Breast epithelium (tissue), 4 donors: ENCODE measurements at places on chromosomes 13 and 19. TPM values are rescaled to one million over a fixed set of nuclear protein-coding genes. Genes with fewer than 3 reads are reported as not detected.

DNA sequence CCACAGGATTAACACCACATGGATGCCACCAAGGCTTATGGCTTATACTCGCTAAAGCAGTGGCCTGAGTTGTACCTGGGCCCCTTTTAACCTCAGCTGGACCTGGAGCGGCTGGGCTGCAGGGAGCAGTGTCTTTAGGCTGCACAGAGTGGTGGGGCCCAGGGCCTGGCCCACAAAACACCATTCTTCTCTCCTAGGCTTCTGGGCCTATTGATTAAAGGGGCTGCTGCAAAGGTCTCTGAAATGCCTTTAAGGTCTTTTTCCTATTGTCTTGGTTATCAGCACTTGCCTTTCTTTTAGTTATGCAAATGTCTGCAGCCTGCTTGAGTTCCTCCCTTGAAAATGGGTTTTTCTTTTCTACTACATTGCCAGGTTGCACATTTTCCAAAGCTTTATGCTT, 973.9 kb upstream of the PRR20A start:
- DNase-seq, result no peak

DNA sequence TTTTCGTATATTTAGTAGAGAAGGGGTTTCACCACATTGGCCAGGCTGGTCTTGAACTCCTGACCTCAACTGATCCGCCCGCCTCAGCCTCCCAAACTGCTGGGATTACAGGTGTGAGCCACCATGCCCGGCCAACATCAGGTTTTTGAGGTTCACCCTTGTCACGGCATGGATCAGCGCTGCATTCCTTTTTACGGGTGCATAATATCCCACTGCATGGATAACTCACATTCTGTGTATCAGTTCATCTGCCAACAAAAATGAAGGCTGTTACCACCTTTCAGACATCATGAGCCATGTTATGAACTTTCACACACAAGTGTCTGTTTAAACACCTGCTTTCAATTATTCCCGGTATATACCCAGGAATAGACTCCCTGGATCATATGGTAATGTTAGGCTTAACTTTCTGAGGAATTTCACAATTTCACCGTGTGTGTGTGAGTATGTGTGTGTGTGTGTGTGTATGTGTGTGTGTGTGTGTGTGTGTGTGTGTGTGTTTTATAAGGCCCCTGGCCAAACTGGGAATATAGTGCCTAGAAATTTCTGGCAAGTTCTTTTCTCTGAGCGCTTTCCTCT, 52.2 kb downstream of the AP1M1 start:
- no peak for DNase-seq

ZNF99 gene
- 0.16 TPM for total RNA-seq

FCAR gene
- 1.3 TPM for total RNA-seq

DNA sequence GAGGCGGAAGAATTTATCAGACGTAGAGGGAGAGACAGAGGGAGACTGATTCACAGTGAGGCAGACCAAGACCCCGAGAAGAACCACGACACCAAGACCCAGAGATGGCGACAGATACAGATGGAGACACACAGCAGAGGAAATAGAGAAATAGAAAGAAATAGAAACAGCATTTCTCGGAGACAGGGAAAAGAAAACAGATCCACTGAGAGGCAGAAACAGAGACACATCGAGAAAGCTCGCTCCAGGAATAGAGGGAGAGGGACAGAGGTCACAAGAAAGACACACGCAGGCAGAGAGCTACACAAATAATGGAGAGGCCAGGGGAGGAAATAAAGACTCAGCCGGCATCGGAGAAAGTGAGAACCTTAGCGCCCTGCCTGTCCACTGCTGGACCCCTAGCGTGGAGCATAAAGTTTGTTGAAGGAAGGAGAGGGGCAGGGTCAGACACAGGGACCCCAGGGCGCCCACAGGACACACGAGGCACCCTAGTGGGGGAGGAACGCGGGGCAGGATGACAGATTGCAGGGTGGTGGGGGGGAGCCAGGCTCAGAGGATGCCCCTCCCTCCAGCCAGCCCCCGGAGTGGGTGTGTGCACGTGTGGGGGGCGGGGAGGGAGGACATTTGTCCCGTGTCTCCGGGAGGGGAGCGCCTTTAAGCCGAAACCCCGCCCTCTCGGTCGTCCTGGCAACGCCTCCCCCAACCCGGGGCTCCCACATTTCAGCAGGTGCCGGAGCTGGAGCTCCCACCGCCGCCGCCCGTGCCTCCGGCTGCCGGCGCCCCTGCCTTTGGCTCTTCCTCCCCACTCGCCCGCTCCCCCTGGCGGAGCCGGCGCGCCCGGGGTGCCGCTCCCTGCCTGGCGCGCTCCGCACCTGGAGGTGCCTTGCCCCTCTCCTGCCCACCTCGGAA, at the start of gene PRKCG:
PRKCG (plus strand) TSS at position 716 of the 909 bp plus-strand sequence. CDS start 298 bp downstream, outside the sequence.
- DNase-seq, result no peak

ZNF541 gene
- 0.15 TPM for total RNA-seq

MEIOSIN gene
- total RNA-seq, result not detected

DNA sequence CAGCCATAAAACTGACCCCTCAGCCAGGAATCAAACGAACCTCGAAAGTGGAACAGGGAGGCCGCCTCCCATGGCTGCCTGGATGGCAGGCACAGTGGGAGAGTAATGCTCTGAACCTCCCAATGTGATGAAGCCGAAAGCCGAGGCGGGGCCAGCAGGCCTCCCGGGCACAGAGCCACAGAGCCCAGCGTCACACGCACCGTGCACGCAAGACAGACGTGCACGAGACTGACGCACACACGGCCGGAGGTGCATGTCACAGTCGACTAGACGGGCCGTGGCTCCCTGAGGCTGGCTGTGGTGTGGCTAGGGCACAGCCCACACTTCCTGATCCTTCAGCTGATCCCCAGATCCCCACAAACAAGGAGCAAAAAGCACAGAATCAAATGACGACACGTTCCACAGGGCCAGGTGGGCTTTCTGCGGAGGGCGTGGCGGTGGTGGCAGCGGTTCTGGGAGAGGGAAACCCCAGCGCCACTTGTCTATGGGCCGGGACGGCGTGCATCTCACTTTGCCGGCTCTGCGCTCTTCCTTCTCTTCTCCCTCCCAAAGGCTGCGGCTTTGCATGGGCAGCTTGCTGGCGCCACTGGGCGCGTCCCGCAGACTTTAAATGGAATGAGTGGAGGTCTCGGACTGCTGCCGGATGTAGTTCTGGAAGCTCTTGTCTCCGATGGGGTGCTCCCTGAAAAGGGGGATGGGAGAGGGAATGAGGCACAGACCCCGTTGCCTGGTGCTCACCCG, 5.0 kb upstream of the C13orf46 start:
- DNase-seq, result no peak

DNA sequence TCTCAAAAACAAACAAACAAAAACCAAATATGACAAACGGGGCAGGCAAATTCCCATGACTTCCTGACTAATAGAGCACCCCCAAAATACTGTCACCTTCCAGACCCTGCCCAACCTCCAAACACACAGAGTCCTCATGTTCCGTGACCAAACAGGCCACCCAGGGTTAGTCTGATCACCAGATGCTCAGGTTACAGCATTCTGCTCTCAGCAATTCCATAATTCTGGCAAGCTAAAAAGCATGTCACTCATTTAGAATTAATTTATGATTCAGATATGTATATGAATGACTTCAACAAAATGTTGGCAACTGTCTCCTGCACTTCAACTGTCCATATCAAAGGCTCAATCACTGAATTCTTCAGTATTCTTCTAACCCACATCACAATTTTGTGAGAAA, 52.4 kb downstream of the ZIC5 start:
- no peak for DNase-seq

- DNase-seq, result no peak
Observed at GRCh38 chr19:22832031-22832762, at the start of gene ZNF723. Gene ZNF723 (plus strand): TSS chr19:22832291. CDS start chr19:22832380, 89 bp downstream.

ZNF607 gene
- total RNA-seq, result 5.6 TPM

ZNF587B gene
- 25.2 TPM for total RNA-seq

DNA sequence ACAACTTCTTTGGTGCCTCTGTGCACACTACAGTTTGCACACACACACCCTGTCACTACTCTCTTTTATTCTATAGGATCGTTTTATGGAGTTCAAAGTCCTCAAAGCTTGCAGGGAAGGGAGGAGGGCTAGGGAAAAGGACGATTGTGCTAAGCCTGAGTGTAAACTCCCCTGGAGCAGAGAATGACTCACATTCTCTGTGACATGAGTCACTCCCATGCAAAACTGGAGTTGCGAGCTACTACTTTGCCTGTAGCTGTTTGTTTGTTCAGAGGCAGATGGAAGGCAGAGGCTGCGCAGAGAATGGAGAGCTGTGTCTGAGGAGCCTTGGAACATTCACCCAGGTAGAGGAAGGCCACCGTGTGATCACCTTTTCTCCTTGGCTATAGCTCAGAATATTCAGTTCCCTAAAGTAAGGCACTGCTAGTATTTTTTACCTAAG, 80.5 kb upstream of the MBNL2 start:
- peak; percentile 61 for DNase-seq

- DNase-seq, result peak; percentile 61
Observed at GRCh38 chr19:11881151-11881800, 6.3 kb upstream of the ZNF69 start.

DNA sequence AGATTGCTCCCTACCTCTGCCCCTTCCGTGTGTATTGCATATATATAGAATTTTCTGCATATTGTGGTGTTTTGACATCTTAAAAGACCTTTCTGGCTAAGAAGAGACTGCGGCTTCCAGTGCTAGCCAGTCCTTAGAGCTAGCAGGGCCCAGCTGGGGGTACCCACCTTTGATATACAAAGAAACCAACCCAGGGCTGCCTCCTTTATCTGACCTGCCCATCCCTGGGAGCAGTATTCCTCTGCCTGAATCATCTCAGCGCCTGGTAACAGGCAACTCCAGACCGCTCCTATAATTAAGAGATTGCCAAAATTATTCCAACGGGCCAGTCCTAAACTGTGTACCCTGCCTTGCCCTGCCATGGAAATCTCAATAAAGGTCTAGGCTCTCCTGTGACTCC, 186.3 kb upstream of the RNF113B start:
- no peak for DNase-seq

SLC17A7 gene
- total RNA-seq, result 4.3 TPM

GRCh38 chr13:35489050-35489449, 12.6 kb upstream of the MAB21L1 start:
- no peak for DNase-seq
